ENCODE measurements at places on chromosomes 16 and 17. TPM values are rescaled to one million over a fixed set of nuclear protein-coding genes. Genes with fewer than 3 reads are reported as not detected.

PRAC2 gene
- not detected for total RNA-seq

CCR7 gene
- 0.69 TPM for total RNA-seq

ACSF3 gene
- 74.5 TPM for total RNA-seq

TP53TG3 gene
- total RNA-seq: not detected

CCL2 gene
- not detected for total RNA-seq

PRPSAP2 gene
- 37.8 TPM for total RNA-seq

KCNJ18 gene
- total RNA-seq: not detected

CCL16 gene
- total RNA-seq: not detected

C17orf50 gene
- not detected for total RNA-seq

HP gene
- total RNA-seq: 18.1 TPM

SHISA6 gene
- total RNA-seq: not detected
